ENCODE measurements at places on chromosomes 1 and 21. TPM values are rescaled to one million over a fixed set of nuclear protein-coding genes. Genes with fewer than 3 reads are reported as not detected.

DNA sequence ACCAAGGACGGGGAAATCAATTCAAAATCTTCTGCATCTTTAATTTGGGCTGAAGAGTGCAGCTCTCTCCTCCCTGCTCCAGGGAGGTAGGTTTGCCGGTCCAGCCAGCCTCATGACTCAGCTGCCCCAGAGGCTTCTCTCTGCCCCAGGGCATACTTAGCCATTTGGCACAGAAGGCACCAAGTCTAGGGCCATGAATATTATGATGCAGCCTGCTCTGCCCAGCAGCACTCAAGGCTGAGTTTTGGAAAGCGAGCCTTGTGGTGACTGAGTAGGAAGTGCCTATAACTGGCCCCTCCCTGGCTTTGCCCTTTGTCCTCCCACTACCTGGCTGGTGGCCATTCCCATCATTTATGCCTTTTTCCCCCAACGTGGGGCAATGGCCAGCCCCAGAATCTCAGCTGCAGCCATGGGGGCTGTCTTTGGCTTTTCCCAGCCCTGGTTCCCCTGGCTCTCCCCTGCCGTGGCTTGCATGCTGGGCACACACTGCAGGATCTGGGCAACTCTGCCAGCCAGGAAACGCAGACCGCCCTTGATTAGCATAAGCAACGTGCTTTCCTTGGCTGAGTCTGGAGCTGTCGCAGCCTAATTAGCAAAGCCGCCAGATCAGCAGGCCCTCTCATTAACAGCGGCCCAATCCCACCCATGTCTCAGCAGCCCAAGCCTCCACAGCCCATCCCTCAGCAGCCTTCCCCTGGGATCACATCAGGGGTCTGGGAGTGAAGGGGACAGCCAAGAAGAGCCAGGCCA is 258.6 kb upstream of the TMEM51 start:
- no peak for DNase-seq
- no peaks in the 10 kb centered on the region for H3K36me3 ChIP-seq
- no peaks in the 10 kb centered on the region for H3K4me1 ChIP-seq
- no peak overlapping the region for H3K27ac ChIP-seq
- H3K4me3 ChIP-seq: no peak overlapping the region

Gene OR2AK2
- not detected for total RNA-seq

- no peak overlapping the region for H3K27ac ChIP-seq
- H3K4me1 ChIP-seq: no peaks in the 10 kb centered on the region
- no peak for DNase-seq
- peaks cover 2% of the 10 kb centered on the region for H3K27me3 ChIP-seq
- no peaks in the 10 kb centered on the region for H3K36me3 ChIP-seq
- no peak overlapping the region for H3K4me3 ChIP-seq
Observed at GRCh38 chr21:32993894-32994293, 31.8 kb upstream of the OLIG2 start.

Gene TMEM240
- 2.6 TPM for total RNA-seq

- H3K36me3 ChIP-seq: peaks cover 36% of the 10 kb centered on the region
- DNase-seq: peak; percentile 22
- no peak overlapping the region for H3K4me3 ChIP-seq
- no peaks in the 10 kb centered on the region for H3K4me1 ChIP-seq
Observed at GRCh38 chr1:42674214-42674613, 8.0 kb upstream of the YBX1 start.

Gene LRRIQ3
- total RNA-seq: 0.38 TPM

Gene LEPR
- total RNA-seq: 5.0 TPM

DNA sequence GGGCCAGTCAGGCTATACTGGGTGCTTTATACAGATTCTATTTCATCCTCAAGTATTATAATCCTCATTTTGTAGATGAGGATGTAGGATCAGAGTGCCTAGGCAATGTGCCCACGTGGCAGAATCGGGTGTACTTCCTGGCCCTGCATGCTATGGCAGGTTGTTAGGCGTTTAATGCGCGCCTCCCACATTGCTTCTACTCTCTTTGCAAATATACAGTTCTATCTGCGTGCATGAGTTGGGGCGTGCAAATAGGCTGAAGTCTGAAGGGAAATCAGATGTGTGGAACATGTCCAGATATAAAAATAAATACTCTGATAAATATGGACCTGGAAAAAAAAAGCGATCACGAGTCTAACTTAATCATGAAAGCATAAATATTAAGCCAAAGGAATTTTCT is 194.7 kb upstream of the FMN2 start:
- no peak overlapping the region for H3K4me3 ChIP-seq
- H3K27ac ChIP-seq: no peak overlapping the region
- peaks cover 9% of the 10 kb centered on the region for H3K27me3 ChIP-seq
- H3K4me1 ChIP-seq: peaks cover 4% of the 10 kb centered on the region
- no peak for DNase-seq
- no peaks in the 10 kb centered on the region for H3K36me3 ChIP-seq

DNA sequence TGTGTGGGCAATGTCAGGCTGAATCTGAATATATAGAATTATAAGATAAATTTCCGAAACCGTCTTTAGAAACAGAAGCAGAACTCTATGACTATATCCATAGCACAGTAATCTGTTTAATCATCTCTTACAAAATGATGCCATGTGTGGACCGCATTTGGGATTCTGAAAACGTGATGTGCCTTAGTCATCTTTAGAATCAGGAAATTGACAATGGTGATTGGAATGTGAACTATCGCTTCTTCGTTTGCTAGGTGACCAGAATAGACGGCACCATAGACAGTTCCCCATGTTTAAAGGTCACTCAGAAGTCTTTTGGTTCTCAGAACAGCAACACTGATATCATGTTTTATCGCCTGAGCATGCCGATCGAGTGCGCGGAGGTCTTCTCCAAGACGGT is 300.3 kb downstream of the ZP4 start:
- no peak overlapping the region for H3K27ac ChIP-seq
- H3K4me1 ChIP-seq: no peaks in the 10 kb centered on the region

All from heart left ventricle (tissue), 16 donors.